Activated T-helper 9 cell treated with anti-CD3 and anti-CD28 coated beads, Interleukin-2, amount 50 U/mL, for 16 hours (primary cell): ENCODE measurements at places on chromosomes 4 and X.

DNA sequence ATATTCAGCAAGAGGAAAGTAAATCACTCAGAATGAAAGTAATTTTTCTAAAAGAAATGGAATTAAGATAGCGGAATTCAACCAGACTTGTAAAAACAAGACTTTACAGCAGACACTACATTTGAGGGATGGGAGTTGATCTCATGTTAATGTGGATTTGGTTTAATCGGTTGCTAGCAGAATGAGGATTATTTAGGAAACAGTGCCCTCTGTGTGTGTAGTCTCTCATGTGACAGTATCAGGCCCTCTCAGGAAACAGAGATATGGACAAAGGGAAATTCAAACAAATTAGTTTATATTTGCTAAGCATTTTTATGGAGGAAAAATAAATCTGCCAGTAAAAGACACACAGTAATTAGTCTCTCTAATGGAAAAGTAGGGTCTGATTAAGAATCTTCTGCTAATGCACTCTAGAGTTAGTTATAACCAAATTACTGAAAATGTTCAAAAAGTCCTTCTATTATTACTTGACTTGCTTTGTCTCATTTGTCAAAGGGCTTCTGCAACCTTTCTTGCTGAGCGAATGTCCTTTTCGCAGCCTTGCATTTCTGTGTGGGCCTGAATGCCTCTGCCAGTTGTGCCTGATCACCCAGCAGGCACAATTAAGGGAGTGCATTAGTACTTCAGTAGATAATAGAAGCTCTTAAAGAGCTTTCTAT lies 1282.3 kb upstream of the TENM3 start:
- no peak for DNase-seq

GRCh38 chrX:118802857-118803256 lies 20.8 kb upstream of the ZCCHC12 start:
- no peak for DNase-seq

DNA sequence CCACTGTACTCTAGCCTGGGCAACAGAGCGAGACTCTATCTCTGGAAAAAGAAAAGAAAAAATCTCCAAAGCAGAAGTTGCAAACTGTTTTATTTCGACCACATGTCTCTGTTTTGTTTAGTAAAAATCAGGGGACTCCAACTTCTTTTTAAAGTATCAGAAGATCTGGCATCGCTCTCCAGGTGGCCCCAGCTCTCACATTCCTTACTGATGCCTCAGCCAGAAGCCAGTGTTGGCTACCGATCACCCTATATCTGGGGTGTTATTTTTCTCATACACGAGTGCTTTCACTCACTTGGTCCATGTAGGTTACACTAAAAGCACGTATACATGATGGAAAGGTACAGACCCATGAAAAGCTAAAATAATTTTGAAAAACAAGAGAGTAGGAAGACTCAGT lies 8.3 kb downstream of the MPP1 start:
- DNase-seq: no peak

- no peak for DNase-seq
These were observed 179.0 kb downstream of the SPCS3 start for GRCh38 chr4:176498617-176499256.

- DNase-seq: no peak
These were observed 67.7 kb downstream of the SLC4A4 start for GRCh38 chr4:71406459-71406963.

- no peak for DNase-seq
These were observed 298.9 kb upstream of the PUDP start for GRCh38 chrX:7446815-7447214.

GRCh38 chrX:133846311-133846710 lies 139.1 kb downstream of the GPC3 start:
- no peak for DNase-seq

DNA sequence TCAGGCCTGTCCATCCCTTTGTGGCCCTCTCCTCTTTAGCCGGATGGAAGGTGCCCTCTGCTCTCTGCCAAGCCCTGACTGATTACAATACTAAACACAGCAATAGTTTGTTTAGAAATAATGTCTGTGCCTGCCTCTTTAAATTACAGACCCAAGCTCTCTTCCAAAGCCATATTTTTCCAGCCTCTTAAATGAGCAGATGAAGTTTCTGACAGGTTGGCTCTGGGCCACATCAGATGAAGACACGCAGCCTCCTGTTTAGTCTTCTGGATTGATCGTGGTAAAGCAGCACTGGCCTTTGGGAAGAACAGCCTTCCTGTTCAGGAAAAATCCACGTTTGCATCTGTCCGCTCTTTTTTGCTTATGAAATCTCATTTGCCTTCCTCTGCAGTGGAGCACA lies 133.6 kb downstream of the CPE start:
- no peak for DNase-seq

DNA sequence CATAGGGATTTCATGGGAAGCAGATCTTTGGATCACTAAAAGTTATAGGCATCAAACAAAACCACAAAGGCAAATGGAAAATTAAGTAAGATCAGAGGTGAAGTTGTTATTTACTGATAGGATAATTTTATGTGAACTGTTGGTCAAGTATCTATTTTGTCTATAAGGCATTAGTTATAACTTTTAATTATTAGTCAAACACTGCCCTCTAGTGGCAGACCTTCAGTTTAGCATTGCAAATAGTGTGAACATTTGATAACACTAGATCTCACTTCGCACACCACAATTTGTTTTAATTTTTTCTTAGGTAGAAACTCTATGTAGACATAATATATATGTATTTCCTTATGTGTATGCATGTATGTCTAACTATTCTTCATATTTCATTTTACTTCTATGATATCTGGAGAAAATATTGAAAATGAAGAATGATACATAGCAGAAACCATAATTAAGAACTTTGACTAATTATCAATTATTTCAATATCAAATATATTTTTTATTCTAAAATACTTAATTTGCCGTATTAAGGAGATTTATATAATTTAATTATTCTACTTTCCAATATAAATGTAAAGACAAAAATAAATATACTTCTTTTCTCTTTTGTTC lies 214.5 kb upstream of the TACR3 start:
- DNase-seq: no peak

DNA sequence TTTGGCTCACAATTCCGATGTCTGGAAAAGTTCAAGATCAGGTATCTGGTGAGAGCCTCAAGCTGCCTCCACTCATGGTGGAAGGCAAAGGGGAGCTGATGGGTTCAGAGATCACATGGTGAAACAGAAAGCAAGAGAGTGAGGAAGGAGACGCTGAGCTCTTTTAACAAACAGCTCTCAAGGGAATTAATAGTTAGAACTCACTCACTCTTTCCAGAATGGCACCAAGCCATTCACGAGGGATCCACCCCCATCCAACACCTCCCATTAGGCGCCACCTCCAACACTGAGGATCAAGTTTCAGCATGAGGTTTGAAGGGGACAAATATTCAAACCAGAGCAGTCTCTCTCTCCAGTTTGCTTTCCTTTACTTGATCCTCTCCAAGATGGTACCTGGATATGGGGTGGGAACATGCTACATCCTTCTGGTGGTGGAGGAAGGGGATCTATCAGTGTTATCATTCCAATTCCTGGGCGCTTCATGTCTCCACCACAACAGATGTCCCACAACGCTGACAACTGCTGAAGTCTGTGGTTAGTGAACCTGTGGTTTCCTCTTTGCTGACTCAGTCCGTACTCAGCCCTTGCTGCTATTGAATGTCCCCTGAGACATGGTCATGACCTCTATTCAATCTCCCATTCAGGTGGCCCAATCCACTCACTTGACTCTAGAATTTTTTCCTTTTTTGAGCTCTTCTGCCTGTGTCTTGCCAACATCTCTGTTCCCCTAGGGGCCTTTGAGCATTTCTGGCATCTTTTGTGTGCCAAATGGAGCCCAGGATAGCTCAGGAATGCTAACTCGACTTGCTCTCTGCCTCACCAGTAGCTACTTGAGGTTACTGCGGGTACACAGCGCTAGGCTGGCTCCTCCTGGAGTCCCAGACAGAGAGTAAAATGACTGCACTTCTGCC lies 395.2 kb downstream of the MID1IP1 start:
- DNase-seq: no peak

- no peak for DNase-seq
These were observed 42.3 kb upstream of the HMX1 start for GRCh38 chr4:8913858-8914460.

DNA sequence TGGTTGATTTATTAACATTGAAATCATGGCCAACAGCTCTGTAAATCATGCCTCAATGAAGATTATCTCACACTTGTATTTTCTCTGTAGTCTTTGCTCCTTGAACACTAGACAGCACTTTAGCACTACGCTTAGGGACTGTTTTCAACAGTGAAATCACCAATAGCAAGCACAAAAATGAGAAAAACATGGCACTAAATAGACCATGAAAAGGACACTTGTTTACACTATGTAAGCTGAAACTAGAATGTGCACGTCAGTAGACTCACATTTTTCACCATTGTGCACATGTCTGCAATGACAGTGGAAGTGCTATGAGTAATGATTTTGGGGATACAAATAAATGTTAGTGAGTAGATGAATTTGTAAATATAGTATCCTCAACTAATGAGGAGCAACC lies 3.1 kb downstream of the BMP2K start:
- DNase-seq: no peak

DNA sequence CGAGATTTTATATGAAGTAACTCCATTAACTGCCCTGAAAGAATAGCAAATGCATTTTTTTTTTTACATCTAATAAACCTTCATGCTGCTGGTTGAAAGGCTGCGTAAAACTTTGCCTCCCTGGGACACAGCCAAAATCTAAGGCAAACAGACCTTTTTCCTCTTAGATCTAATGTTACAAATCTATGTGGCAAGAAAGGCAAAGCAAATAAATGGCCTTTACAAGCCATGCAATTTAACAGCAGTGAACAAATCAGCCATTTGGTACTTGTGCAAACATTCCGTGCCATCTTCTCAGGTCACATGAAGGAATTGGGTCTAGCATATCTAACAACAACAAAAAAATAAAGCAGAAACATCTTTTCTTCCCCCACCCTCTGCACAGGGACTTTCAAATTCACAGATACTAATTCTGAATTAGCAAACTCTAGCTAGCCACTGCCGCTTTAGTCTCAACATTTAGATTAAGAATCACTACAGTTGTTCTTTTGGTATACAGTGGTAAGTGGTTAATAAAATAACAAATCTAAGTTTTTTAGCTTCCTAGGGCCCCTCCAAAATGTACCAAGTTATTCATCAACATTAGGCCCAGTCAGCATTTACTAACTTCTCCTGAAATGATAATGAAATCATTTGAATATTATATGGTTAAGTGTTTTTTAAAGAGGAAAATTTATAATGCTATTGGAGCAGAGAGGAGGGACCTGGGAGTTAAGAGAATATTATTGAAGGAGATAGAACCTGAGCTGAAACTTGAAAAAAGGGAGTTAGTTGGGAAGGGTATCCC lies 593.8 kb downstream of the SMARCA1 start:
- no peak for DNase-seq

- no peak for DNase-seq
These were observed 1112.1 kb downstream of the RPA4 start for GRCh38 chrX:97995834-97996233.

DNA sequence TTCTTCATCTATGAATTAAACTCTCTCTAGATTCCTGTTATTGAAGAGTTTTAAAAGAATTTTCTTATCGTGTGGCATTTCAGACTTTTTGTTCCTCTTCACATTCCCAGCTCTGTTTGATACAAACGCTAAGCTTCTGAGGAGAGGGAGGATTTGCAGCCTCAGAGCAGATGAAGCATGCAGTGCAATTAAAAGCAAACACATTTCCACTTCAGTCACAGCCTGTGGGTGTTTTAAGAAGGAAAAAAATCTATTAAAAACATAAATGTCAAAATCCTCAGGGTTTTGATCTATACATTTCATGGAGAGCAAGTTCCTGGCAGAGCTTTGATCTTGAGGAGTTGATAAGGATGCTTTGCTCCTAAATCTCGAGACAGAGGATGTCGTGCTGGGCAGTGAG lies 442.4 kb upstream of the BOD1L1 start:
- DNase-seq: no peak

GRCh38 chr4:82886147-82886942 lies 4.6 kb downstream of the SEC31A start:
- DNase-seq: no peak

DNA sequence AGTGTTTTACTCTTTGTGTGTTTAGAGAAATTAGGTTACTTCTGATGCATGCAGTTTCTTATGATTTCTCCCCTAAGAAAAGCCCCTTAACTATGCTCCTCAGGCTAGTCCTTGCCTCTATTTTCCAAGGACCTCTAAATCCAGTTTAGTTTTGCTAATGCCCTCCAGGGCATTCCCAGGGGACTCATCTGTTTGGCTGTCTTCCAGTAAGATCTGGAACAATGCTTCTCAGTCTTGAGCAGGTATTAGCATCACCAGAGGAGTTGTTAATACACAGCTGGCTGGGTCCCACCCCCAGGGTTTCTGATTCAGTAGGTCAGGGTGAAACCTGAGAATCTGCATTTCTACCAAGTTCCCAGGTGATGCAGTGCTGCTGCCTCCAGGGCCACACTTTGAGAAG lies 56.9 kb downstream of the OTC start:
- no peak for DNase-seq

GRCh38 chr4:188778905-188779304 lies 639.7 kb downstream of the TRIML1 start:
- DNase-seq: no peak

- no peak for DNase-seq
These were observed 51.5 kb downstream of the PSAPL1 start for GRCh38 chr4:7383266-7383665.

- no peak for DNase-seq
These were observed 39.6 kb downstream of the KLF3 start for GRCh38 chr4:38703635-38704034.

- no peak for DNase-seq
These were observed 108.1 kb upstream of the TRPC5 start for GRCh38 chrX:112190646-112191045.

DNA sequence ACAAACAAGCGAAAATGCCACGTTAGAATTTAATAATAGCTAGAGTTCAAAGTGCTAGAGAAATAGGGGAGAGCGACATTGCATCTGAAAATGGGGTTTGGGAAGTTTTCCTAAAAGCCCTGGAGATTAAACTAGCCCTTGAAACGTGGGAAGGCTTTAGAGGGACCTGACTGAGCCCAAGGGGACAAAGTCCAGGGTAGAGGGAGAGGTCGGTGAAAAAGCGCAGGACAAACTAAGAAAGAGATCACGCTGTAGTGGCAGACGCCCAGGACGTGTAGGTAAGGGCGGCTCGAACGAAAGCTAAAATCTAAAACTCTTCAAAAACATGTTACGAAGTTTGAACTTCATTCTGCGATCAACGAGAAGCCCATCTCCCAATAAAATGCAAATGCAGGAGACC lies 1.1 kb upstream of the ATP11C start:
- DNase-seq: no peak

DNA sequence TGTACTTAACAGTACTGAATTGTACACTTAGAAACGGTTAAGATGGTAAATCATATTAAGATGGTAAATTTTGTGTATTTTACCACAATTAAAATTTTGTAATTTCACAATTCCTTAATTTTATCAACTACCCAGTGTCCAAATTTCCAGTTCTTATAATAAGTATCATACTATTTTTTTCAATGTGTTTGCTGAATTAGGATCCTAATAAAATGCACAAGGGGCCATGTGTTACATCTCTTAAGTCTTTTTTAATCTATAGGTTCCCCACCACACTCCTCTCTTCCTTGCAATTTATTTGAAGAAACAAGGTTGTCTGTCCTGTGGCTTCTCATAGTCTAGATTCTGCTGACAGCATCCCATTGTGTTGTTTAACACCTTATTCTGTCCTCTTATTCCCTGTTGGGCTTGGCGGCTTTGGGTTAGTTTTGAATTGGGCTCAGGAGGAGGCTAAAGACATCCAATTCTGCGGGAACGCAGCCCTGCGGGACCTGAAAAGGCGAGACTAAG lies 533 bp upstream of the SYAP1 start:
- no peak for DNase-seq

GRCh38 chr4:169418846-169419245 lies 148.1 kb upstream of the SH3RF1 start:
- no peak for DNase-seq

GRCh38 chr4:106650701-106651100 lies 282.1 kb upstream of the GIMD1 start:
- DNase-seq: no peak
